ENCODE measurements at places on chromosomes 1 and 21.

DNA sequence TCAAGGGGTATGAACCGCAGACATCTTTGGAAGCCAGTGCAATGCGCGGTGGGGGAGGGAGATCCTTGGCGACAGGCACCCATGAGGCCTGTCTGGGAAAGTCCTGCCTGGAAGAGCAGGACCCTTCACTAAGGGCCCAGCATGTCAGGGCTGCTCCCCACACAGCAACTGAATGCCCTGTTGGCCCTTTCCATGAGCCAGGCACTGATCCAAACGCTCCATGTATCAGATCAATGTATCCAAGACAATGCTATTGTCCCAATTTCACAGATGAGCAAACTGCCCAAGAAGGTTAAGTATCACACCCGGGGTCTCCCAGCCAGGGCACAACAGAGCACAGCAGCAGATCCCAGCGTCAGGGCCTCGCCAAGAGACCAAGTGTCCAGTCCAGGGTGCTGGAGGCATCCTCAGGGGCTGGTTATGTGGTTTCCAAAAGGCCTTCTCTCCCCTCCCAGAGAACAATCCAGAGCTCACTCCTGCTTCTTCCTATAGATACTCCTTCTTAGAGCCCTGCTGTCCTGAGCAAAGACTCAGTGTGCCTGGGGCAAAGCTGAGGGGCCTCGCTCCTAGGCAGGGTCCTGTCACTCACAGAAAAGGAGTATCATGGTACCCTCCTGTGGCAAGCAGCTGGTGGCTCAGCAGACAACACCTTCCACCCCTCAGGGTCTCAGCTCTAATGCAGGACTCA, 328.0 kb downstream of the NPHP4 start:
- no peak for DNase-seq

DNA sequence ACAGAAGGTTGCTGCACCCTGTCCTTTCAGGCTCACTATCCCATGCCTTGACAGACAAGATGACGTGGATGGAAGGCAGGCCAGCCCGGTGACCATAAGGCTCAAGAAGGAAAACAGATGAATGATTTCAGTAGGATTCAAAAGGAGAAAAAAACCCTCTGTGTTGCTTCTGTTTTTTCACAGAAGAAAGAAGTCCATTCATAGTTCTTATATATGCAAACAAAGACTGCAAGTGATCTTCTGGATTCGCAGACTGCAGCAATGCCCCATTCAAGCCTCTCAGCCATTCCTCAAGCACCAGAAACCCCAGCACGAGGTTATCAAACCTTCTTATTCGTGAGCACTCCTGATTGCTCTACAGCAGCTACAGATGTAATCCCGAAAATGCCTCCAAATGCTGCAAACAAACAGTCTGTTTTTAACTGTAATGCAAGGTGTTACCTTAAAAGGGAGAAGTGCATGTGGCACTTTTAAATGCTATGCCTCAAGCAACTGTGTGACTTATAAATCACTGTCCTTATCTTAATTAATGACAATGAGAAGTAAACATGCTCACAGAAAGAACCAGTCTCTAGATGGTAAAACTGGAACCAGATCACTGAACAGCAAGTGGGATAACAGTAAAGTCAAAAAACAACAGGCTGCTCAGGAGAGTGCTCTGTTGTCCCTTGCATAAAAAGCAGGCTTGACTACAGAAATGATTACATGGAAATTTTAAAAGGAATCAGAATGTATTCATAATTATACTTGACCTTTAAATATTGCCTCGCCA, 173.9 kb downstream of the HHIPL2 start:
- no peak for DNase-seq

DNA sequence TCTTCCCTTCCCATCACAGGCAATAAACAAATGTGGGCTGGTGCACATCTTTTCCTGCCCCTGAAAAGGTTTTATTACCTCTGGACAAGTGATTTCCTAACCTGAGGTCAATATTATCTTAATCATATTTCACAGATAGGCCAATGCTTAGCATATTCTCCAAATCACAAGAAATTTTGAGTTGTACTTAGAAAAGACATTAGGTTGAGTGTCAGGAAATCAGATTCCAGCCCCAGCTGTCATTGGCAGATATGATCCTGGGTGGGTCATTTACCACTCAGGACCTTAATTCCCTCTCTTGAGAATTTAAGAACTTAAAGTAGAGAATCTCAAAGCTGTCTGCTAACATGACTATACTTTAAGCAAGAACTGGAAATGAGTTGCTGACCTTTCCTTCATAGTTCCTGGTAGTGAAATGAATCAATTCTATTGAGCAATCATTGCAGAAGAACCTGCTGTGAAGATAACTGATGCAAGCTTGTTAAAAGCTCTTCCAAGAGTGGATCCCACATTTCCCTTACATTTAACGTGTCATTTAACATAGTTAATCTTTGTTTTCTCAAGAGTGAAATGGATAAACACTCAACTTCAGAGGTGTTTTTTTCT, 46.4 kb upstream of the CR2 start:
- no peak for DNase-seq

DNA sequence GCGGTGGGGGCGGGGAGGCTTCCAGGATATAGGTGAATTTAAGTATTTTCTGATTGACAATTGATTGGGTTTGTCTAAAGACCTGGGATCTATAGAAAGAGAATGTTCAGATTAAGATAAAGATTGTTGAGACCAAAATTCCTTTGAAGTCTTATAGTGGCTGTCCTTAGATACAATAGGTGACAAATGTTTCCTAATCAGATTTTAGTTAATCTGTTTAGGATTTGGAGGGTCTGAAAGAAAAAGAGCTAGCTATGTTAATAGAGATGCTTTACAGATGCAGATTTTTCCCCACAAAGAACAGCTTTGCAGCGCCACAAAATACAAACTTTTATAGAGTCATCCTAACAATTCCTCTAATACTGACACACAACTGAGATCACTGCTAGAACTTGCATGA, 14.6 kb upstream of the EPRS1 start:
- DNase-seq: no peak

GRCh38 chr1:158646465-158646864, 40.0 kb downstream of the SPTA1 start:
- no peak for DNase-seq

DNA sequence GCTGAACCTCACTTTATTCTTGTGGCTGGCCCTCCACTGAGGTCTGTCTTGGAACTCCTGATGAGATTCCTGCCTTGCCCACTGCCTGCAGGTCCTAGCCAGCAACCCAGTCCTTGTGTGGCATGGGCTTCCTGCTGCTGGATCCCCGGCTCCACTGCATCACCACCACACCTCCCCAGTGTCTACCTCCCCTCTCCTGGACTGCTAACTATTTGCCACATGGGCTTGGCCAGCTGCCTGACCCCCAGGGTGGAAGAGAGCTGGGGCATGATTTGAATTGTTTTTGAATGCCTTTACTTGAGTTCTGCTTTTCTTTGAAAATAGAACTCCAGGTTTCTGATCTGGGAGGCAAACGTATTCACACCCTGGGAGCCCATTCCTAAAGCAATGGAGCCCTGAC, 41.2 kb downstream of the SPAG17 start:
- no peak for DNase-seq

GRCh38 chr1:72218141-72218739, 64.1 kb downstream of the NEGR1 start:
- DNase-seq: no peak

DNA sequence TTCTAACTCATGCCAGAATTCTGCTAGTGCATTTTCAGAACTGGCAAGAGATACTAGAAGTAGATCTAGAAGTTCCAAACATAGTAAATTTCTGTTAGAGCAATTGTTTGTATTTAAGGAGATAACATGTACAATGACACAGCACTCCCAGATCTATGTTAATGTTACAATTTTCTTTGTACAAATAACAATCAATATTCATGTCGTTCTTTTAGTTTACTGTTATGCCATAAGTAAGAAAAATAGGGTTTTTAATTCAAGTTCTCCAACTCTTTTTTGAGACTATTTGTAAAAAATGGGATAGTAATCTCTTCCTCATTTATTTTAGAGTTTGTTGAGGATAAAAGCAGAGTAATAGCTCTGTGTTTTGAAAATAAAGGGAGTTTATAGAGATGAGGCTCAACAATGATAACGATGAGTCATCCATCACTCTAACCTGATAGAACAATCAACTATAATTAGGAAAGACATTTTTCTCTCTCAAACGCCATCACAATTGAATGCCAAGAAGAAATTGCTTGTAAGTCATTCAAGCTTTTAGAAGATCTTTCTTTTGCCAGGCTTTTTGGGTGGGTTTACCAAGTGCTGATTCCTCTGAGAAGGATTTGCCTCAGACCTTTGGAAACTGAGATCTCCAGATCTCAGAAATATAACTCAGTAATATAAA, 638 bp downstream of the CD84 start:
- no peak for DNase-seq

DNA sequence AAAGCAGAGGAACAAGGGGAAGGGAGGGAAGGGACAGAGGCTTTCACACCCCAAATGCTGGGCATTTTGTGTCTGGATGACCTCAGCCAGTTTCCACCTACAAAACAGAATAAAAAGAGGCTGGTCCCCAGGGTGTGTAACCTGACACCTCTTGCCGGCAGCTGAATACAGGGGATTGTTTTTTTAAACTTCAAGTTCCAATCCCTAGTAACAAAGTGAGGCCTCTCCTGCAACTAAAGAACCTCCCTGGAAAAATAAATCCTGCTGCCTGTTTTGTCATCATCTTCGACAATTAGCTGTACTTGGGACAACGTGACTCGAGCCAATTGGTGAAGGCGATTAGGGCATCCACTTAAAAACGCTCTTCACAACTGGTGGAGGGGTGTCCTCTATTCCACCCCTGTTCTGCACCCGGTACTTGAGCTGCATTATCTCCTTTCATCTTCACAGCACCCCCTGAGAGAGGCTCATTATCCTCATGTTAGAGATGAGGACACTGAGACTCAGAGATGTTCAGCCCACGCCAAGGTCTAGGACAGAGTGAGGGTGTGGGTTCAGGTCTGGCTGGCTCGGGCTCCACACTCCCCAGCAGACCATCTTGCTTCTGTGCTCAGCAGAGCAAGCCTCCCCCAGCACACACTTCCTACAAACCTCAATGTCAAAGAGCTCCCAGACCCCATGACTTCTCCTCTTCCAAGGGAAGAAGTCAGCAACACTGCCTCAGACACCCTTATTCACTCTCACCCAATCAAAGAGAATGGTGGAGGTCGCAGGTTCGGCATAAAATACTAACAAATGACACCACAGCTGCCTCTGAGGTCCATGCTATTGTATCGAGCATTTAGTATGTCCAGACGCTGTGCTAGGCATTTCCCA, 15.2 kb downstream of the ITPKB start:
- peak; percentile 82 for DNase-seq

DNA sequence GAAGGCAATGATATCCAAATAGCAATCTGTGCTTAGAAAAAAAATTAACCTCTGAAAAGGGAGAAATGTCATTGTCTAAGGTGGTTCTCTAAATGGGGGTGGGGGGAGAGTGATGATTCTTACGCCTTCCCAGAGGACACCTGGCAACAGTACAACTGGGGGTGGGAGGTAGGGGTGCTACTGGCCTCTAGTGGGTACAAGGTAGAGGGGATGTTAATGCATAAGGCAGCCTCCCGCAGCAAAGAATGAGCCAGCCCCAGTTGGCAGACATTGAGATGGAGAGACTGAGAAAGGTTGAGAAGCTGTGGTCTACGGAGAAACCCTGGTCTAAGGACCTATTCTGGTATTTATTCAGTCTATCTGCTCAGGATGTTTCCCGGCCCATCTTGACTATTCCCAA, 472.2 kb upstream of the RUNX1 start:
- no peak for DNase-seq

DNA sequence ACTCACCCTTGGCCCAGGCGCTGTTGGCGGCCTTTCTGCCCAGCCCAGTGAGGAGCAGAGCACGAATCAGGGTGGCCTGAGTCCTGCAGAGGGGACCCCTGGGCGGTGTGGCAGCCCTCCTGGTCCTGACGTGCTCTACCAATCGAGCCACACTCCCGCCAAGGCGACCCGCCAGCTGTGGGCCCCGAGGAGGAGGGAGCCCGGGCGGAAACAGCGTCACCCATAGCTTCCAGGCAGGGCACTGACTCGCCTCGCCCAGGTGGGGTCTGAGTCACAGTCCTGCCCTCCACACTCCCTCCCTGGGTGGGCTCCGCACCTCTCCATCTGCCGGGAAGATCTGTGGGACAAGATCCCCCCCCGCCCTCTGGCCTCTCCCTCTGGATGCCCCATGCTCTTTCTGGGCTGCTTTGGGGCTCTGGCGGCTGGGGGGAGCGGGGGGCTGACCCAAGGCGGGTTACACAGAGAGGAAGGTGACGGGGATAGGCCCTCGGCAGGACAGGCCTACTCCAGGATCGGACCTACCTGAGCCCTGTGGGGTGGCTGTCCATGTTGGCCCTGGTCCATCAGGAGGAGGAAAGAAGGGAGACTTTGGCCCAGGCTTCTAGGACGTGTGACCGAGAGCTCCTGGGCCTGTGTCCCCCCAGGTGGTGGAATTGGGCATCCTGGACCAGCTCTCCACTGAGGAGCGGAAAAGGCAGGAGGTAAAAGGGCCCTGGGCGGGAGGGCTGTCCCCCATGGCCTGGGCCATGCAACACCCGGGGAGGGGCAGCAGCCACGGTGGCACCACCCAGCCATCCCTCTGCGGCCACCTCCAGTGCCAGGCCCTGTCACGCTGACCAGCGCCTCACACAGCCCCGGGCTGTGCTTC, 14.0 kb downstream of the ARHGEF16 start:
- DNase-seq: no peak

DNA sequence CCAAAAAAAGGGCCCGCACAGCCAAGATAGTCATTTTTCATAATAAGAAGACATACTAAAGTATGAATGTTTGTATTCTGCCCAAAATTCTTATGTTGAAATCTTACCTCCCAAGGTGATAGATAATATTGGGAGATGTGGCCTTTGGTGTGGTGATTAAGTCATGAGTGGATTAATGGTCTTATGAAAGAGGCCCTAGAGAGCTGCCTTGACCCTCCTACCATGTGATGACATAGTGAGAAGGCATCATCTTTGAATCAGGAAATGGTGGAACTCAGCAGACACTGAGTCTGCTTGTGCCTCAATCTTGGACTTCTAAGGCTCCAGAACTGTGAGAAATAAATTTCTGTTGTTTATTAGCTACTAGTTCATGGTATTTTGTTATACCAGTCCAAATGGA, 11.8 kb upstream of the RNPC3 start:
- no peak for DNase-seq

DNA sequence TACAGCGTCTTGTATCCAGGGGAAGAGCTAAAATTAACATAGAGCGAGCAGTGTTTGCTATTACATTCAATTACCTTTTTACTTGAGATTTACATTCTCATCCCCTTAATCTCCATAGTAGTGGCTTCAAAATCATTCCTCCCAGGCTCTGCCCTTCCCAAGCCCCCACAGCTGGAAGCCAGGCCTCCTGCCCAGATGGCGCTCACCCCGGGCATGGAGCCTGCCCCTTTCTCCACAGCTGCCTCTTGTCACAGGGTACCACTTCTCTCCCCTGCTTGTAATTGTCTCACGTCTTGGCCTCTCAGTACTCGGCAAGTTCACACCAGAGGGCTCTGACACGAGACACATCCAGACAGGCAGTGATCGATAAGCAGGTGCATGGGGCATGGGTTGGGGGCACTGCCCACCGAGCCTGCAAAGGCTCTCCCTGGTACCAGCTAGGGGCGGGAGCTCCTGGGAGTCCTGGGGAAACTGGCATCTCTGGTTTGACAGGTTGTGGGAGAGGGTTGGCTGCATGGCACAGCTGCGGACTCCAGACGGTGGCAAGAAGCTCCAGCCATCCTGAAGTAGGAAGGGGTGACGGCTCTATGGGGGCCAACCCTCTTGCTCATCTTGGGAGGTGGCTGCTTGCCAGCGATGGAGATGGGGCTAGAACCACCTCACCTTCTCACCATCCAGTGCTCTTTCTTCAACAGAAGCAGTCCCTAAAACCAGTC, 20.1 kb downstream of the CASZ1 start:
- DNase-seq: no peak

- no peak for DNase-seq
These were observed 453.2 kb upstream of the VAMP3 start for GRCh38 chr1:7317888-7318287.

- no peak for DNase-seq
These were observed 12.8 kb downstream of the SMAP2 start for GRCh38 chr1:40386359-40386723.
